HCT116 (cell line): ENCODE measurements at places on chromosomes 13 and 19. TPM values are rescaled to one million over a fixed set of nuclear protein-coding genes. Genes with fewer than 3 reads are reported as not detected.

Gene ZNF575
- total RNA-seq = 1.9 TPM

Gene C19orf67
- total RNA-seq = not detected

DNA sequence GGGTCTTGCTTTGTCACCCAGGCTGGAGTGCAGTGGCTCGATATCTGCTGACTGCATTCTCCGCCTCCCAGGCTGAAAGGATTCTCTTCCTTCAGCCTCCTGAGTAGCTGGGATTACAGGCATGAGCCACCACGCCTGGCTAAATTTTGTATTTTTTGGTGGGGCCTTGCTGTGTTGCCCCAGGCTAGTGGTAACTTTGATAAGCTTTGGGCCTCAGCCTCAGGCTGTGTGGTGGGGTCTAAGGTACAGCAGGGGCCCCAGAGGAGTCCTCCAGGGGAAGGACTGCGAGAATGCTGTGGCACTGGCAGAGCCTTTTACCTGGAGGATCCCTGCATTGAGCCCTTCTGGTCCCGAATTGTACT is 7.2 kb downstream of the DOT1L start:
- no peak for DNase-seq

DNA sequence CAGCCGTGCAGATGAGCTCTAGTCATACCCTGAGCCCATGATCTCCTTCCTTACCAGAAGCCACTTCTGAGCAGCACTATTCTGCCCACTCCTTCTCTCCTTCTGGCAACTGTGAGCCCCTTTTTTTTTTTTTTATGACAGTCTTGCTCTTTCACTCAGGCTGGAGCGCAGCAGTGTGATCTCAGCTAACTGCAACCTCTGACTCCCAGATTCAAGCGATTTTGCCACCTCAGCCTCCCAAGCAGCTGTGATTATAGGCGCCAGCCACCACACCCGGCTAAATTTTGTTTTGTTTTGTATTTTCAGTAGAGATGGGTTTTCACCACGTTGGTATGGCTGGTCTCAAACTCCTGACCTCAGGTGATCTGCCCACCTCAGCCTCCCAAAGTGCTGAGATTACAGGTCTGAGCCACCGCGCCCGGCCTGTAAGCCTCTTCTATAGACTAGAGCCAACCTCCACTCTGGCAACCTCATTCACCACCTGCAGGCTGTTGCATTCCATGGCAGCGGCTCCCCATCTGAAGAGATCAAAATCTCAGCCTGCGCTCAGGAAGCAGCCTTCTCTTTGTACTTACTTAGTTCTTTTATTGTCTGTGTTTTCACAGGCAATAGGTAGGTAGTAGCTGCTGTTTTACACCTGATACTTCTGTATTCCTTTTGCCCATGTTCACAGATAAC is 34.8 kb upstream of the NDFIP2 start:
- DNase-seq = no peak

GRCh38 chr19:16441661-16442162 is 30.1 kb downstream of the EPS15L1 start:
- no peak for DNase-seq

GRCh38 chr13:110319774-110320509 is 12.9 kb downstream of the COL4A2 start:
- DNase-seq = peak; percentile 70
